Foreskin melanocyte (primary cell): ENCODE measurements at places on chromosomes 12 and 14.

DNA sequence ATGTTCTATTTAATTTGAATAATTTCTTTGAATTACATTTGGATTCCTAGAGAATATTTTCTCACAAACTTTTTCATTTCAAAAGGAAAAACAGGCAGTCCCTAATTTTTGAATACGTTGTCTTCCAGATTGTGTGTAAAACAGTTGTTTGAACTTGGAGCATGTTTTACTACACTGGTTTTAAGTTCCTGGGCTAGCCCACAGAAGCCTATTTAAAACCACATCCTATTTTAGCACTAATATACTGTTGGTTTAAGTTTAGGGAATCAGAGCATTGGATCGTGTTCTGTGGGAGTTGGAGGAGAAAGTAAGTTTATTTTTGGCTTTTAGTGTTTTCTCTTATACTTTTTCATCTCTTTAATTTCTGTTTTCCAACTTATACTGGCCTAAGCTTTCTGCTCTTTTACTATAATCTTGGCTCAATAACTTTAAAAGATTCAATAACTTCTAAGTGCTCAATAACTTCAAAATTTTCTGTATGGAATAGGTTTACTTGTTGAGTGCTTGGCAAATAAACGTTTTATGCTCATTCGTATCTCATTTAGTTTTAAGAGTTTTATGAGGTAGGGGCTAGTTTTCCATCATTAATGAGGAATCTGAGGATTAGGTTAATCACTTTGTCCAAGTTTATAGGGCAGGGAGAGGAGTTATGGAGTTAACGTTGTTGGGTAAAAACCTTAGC lies 14.9 kb downstream of the LEMD3 start:
- DNase-seq, result no peak

- no peak for DNase-seq
These were observed 21.1 kb downstream of the MVK start for GRCh38 chr12:109594556-109595317.

DNA sequence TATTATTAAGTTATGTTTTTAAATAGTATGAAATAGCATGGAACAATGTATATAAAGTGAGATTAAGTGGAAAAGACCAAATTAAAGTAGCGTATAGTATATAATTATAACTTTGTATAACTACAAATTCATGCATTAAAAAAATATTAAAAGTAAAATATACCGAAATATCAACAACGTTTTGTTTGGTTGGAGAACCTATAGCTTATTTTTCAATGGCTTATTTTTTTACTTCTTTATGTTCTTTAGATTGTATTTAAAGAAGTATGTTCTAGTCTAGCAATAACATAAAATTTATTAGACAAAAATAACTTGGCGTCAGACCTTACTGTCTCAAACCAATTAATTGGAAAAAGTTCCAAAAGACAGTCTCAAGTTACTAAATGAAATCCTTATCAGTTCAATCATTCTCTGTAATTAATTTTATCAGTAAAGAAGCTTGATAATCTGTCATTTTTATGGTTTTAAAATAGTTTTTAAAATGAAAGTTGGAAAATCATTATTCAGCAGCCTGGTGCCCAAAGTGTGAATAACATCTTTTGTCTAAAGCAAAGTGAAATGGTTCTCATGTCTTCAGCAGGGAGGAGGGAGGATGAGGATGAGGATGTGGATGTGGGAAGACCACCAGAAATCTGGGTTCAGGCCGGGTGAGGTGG lies 46.7 kb downstream of the IRAK3 start:
- no peak for DNase-seq

GRCh38 chr12:112309797-112310196 lies 72.4 kb downstream of the HECTD4 start:
- DNase-seq, result no peak

- DNase-seq, result no peak
These were observed 564 bp downstream of the ATXN3 start for GRCh38 chr14:92105893-92106142.

- DNase-seq, result peak; percentile 59
These were observed 1.0 kb downstream of the BLTP3B start for GRCh38 chr12:100141666-100141997.

GRCh38 chr14:102878970-102879460 lies 43.4 kb upstream of the AMN start:
- DNase-seq, result no peak

- DNase-seq, result no peak
These were observed 341.0 kb upstream of the RGS6 start for GRCh38 chr14:71591231-71591630.

DNA sequence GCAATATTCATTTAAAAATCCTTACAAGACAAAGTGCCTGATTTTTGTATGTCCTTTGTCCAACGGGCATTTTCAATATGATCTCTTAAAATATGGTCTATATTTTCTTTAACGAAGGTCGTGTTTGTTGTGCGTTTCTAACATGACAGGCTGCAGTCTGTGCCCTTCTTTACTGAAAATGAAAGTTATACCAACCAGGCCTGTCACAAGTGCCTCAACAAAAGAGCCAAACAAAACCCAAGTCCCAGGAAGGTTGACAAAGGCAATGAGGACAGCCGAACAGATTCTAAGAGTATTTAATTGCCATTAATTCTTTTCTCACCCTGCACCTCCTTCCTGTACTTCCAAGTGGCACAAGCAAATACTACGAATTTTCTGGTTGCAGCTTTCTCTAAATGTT lies 13.9 kb downstream of the PAX9 start:
- no peak for DNase-seq

- DNase-seq, result peak; percentile 24
These were observed 101.4 kb upstream of the BBS10 start for GRCh38 chr12:76449583-76449982.

DNA sequence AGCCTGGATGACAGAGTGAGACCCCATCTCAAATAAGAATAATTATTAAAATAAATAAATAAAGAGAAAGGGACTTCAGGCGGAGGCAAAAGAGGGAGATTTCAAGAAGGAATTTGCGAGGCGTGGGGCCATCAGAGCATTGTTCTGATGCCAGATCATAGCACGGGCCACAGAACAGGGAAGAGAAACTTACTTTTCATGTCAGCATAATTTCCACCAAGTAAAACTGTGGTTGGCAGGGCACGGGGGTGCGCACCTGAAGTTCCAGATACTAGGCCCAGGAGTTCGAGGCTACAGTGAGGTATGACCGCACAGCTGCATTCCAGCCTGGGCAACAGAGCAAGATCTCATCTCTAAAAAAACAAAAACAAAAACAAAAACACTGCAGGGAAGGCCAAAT lies 11.0 kb upstream of the PLBD1 start:
- DNase-seq, result no peak

- no peak for DNase-seq
These were observed 11.9 kb downstream of the SPPL3 start for GRCh38 chr12:120892265-120892664.

GRCh38 chr14:45364565-45365156 lies 111.7 kb upstream of the MIS18BP1 start:
- no peak for DNase-seq

GRCh38 chr12:50740307-50740706 lies 23.6 kb upstream of the ATF1 start:
- DNase-seq, result no peak

DNA sequence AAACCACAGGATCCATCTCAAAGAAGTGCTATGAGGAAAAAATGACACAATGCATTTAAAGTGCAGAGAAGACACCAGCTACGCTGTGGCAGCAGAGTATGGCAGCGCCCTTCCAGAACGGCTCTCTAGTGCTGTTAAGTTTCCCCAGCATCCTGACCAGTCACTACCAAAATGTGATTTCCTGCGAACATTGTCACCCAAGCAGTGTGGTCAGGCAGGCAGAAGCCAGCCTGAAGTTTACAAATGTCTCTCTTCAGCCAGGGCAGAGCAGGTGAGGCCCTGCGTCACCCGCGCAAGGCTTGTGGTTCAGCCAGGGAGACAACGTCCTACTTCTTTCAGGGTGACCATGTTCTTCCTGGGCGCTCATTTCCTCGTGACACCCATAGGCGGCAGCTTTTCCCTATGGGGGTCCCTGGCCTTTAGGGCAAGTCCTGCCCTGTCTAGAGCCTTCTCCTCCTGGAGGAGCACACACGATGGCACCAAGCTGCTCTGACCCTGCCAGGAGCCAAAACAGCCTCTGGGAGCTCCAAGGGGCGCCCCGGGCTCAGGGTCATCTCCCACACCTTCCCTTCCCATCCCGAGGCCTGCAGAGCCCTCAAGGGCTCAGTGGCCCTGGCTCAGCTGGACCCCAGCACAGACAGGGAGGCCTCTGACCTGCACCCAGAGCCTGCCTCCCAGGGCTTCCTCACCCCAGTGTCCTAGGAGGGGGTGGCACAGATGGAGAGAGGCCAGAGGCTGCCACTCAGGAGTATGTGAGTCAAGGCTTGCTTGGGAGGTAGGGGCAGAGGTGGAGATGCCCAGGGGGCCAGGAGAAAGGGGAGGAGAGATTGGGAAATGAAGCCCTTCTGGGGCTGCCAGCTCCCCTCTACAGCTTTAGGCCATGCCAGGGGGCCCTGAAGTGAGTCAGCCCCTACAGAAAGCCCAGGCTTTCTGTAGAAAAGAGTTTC lies 41.9 kb downstream of the PSMA6 start:
- no peak for DNase-seq

- peak; percentile 31 for DNase-seq
These were observed 22.2 kb upstream of the OVCH1 start for GRCh38 chr12:29519585-29520182.

- DNase-seq, result no peak
These were observed 544.0 kb downstream of the CCER1 start for GRCh38 chr12:90410962-90411361.

GRCh38 chr14:95248432-95248831 lies 71.3 kb downstream of the CLMN start:
- no peak for DNase-seq

DNA sequence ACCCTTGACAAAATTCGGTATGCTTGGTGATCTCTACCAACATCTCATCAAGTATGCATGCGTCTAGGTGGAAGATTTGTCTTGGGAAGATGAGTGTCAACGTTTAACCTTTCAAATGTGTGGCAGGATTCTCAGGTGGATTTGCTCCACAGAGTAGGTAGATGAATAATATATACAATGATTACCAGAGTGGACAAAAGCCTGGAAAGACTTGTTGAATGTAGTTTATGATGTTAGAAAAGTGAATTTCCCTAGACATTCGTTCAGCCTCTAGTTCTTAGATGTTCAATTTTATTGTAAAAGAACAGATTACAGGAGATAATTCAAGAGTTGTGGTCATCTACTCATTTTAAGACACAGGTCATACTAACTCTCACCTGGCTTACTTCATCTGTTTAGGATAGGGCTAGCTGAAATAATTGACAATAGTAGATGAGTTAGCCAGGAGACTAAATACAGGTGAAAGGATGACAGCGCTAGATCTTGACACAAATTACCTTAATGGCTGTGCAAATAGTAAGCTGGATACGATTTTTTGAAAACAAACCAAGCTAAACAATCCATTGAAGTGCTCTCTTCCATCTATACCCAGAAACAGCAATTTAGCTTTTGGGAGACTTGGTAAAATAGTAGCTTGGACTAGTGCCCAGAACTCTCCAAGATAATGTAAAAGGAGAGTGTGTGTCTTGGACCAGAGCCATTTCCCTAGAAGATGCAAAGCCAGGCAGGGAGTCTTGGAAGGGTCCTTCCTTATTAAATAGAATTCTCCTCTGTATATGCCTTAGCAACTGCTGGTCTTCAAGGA lies 168.0 kb downstream of the DACT1 start:
- DNase-seq, result no peak

- no peak for DNase-seq
These were observed 869 bp downstream of the APOLD1 start for GRCh38 chr12:12786351-12786705.

GRCh38 chr14:83164016-83164415 lies 1630.4 kb upstream of the SEL1L start:
- DNase-seq, result no peak

GRCh38 chr12:72270961-72271360 lies 1.2 kb upstream of the TRHDE start:
- no peak for DNase-seq

DNA sequence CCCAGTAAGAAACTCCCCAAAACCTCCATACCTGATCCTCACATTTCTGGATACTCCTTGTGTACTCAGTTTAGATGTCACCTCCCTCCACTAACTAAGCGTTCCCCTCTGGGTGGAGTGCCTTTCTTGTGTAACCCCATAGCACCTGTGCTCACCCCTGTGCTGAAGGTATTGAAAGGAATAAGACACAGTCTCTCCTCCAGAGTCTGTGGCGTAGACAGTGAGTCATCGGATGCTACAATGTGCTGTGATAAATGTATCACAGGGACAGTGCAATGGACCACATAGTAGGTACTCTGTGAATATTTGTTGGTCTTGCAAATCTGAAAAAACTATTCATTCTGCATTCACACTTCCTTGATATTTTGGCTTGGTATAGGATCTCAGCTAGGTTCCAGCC lies 30.8 kb downstream of the TSPAN9 start:
- DNase-seq, result no peak

GRCh38 chr12:81222846-81223592 lies 145.1 kb downstream of the ACSS3 start:
- no peak for DNase-seq

DNA sequence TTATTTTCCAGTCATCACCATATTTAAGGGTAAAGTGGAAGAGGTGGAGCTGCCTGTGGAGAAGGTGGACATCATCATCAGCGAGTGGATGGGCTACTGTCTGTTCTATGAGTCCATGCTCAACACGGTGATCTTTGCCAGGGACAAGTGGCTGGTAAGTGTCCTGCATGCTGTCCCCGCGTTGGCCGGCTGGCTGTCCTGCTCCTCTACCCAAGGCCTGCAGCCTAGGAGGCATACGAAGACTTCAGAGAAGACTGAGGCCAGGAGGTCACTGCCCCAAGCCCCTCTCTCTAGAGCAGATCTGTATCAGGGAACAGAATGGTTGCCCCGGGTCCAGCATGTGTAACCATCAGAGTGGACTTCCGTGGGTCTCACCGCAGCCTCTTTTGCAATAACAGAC lies 77.7 kb downstream of the PRMT8 start:
- DNase-seq, result no peak

GRCh38 chr14:32004300-32004699 lies 72.8 kb upstream of the ARHGAP5 start:
- no peak for DNase-seq

DNA sequence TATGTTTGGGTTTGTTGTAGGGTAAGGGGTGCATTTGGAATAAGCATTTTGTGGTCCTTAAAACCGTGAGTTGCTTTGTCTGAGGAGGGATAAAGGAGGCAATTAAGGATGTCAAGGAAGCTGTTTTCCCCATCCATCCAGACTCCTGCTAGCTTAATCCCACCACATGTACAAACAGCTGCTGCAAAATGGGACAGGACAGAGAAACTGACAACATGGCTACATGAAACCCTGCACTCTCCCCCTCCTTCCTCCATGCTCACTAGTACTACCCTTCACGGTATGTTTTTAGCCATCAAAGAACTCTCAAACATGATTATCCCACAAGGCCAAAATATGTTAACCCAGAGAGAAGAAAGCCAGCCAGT lies 20.6 kb downstream of the ST8SIA1 start:
- DNase-seq, result no peak
